ENCODE measurements at places on chromosomes 3 and 15. TPM values are rescaled to one million over a fixed set of nuclear protein-coding genes. Genes with fewer than 3 reads are reported as not detected.
A peak's percentile ranks its signal among the peaks of the same experiment; 100 is the strongest.

CCDC80 gene
- 21.7 TPM for total RNA-seq

PYGO1 gene
- 7.3 TPM for total RNA-seq

AGBL1 gene
- 0.04 TPM for total RNA-seq

NUSAP1 gene
- total RNA-seq = 37.1 TPM

CTXND1 gene
- total RNA-seq = 0.07 TPM

LRRIQ4 gene
- total RNA-seq = not detected

DHFR2 gene
- total RNA-seq = 1.5 TPM

IQGAP1 gene
- total RNA-seq = 14.2 TPM

ZPLD1 gene
- total RNA-seq = 0.18 TPM

KBTBD13 gene
- 3.3 TPM for total RNA-seq

CAMKV gene
- 0.32 TPM for total RNA-seq

CLCN2 gene
- total RNA-seq = 13.1 TPM

STOML1 gene
- 8.8 TPM for total RNA-seq

- H3K4me3 ChIP-seq = no peak overlapping the region
- no peak overlapping the region for H3K27ac ChIP-seq
- H3K27me3 ChIP-seq = no peaks in the 10 kb centered on the region
- H3K4me1 ChIP-seq = peaks cover 4% of the 10 kb centered on the region
- no peak for DNase-seq
Measured at GRCh38 chr3:71503525-71504249, 79.8 kb downstream of the FOXP1 start.

DNA sequence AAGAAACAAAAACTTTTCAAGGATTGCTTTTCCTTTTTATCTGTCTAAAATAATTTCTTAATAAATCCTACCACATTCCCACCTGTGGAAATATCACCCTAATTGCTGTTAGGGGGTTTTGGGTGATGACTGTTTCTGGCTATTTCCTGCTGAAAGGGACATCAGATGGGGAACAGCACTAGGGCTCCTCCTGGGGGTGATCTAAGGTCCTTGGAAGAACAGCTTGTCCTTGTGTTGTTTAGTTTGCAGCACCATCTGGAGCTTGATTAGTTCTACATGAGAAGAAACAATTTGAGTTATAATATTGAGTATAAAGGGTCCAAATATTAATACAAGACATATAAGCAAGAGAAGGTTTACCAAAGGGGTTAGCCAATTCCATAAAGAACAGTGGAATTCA, 18.7 kb downstream of the OR5H15 start:
- H3K27me3 ChIP-seq = no peaks in the 10 kb centered on the region
- peak; percentile 5 for DNase-seq
- H3K36me3 ChIP-seq = no peaks in the 10 kb centered on the region
- no peaks in the 10 kb centered on the region for H3K4me1 ChIP-seq
- no peak overlapping the region for H3K4me3 ChIP-seq

DNA sequence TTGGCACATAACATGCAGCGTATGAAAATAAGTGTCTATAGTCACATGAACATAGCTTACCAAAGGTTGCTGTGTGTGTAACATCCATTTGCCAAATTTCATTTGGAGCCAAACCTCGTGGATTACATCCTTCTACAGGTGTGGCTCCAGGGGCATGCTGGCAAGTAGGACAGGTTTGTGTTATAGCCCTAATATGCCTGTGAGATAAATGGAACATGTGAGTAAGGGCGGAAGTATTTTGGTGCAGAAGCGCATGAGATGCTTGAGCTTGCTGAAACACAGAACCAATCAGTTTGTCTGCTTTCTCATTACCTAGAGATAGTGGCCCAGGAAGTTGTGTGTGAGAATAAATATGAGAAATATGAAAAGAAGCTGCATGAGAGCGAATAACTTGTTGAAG, 21.8 kb upstream of the XCR1 start:
- no peaks in the 10 kb centered on the region for H3K4me1 ChIP-seq
- no peak overlapping the region for H3K27ac ChIP-seq
- H3K4me3 ChIP-seq = no peak overlapping the region

- H3K27ac ChIP-seq = no peak overlapping the region
- no peaks in the 10 kb centered on the region for H3K36me3 ChIP-seq
- peak; percentile 12 for DNase-seq
Measured at GRCh38 chr15:87033056-87033455, 953.4 kb downstream of the AGBL1 start.

- no peaks in the 10 kb centered on the region for H3K36me3 ChIP-seq
- no peak for DNase-seq
- H3K27ac ChIP-seq = no peak overlapping the region
Measured at GRCh38 chr15:96796841-96797240, 466.3 kb downstream of the NR2F2 start.

- no peak overlapping the region for H3K27ac ChIP-seq
- H3K27me3 ChIP-seq = no peaks in the 10 kb centered on the region
- peaks cover 14% of the 10 kb centered on the region for H3K4me1 ChIP-seq
- no peak overlapping the region for H3K4me3 ChIP-seq
Measured at GRCh38 chr15:70492240-70493177, 270.8 kb downstream of the UACA start.

GRCh38 chr3:61564395-61565059, 3.2 kb downstream of the PTPRG start:
- H3K4me1 ChIP-seq = peaks cover 3% of the 10 kb centered on the region
- H3K36me3 ChIP-seq = no peaks in the 10 kb centered on the region
- no peaks in the 10 kb centered on the region for H3K27me3 ChIP-seq
- H3K4me3 ChIP-seq = peak overlapping the region; percentile 90
- no peak overlapping the region for H3K27ac ChIP-seq

DNA sequence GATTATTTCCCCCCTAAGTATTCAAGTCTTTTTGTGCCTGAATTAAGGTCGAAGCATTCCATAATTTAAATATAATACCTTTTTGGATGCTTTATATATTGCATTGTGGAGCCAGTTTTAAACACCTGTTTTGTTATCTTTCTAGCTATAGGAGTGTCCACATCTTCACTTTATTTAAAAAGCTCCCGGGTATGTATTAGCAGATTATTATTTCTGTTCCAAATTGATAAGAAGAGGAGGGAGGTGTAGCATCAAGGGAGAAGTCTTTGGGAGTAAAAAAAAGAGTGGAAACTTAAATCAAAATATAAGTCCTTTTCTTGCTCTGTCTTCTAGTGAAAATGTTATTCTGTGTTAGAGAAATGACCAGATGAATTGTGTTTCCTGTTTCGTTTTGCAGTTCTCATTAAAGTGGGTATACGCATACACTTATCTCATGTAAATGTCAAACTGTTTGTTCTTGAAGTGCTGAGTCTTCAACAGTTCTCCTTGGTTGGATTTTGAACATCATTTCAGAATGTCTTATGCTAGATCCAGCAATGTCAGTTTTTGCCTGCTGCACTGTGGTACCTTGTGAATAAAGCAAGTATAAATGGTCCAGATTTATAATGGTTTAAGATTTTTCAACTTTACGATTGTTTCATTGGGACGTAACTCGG, 105.8 kb downstream of the FNDC3B start:
- no peaks in the 10 kb centered on the region for H3K27me3 ChIP-seq
- no peak for DNase-seq
- no peaks in the 10 kb centered on the region for H3K36me3 ChIP-seq
- H3K27ac ChIP-seq = no peak overlapping the region
- peaks cover 50% of the 10 kb centered on the region for H3K4me1 ChIP-seq
- no peak overlapping the region for H3K4me3 ChIP-seq

- H3K27ac ChIP-seq = no peak overlapping the region
- H3K4me3 ChIP-seq = no peak overlapping the region
- peaks cover 4% of the 10 kb centered on the region for H3K36me3 ChIP-seq
- peak; percentile 89 for DNase-seq
- H3K27me3 ChIP-seq = no peaks in the 10 kb centered on the region
Measured at GRCh38 chr15:77118882-77119321, 48.0 kb upstream of the TSPAN3 start.

- peaks cover 5% of the 10 kb centered on the region for H3K4me1 ChIP-seq
- no peak overlapping the region for H3K4me3 ChIP-seq
- no peaks in the 10 kb centered on the region for H3K36me3 ChIP-seq
- H3K27ac ChIP-seq = no peak overlapping the region
- no peak for DNase-seq
Measured at GRCh38 chr15:78399091-78399490, 38.9 kb upstream of the IREB2 start.

DNA sequence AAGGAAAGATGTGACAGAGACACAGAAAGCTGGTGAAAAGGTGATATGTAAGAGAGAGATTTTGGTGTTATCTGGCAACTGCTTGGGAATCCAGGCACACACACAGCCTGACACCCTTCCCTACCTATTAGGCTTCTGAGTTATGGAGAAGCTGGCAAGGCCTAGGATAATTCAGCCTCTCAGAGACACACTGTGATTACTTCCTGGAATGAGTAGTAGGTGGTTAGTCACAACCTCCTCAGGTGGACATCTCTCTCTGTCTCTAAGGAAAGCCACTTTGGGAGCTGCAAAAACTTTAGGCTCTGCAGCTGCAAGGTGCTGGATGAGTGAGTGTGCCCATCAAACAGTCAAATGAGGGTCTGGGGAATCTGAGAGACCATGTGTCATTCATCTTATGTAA, 201.9 kb downstream of the PDCD6IP start:
- no peaks in the 10 kb centered on the region for H3K4me1 ChIP-seq
- H3K4me3 ChIP-seq = no peak overlapping the region
- no peak for DNase-seq
- no peak overlapping the region for H3K27ac ChIP-seq

GRCh38 chr3:117722856-117723255, 1013.3 kb downstream of the TUSC7 start:
- no peak overlapping the region for H3K27ac ChIP-seq
- H3K27me3 ChIP-seq = peaks cover 3% of the 10 kb centered on the region
- H3K4me1 ChIP-seq = no peaks in the 10 kb centered on the region

DNA sequence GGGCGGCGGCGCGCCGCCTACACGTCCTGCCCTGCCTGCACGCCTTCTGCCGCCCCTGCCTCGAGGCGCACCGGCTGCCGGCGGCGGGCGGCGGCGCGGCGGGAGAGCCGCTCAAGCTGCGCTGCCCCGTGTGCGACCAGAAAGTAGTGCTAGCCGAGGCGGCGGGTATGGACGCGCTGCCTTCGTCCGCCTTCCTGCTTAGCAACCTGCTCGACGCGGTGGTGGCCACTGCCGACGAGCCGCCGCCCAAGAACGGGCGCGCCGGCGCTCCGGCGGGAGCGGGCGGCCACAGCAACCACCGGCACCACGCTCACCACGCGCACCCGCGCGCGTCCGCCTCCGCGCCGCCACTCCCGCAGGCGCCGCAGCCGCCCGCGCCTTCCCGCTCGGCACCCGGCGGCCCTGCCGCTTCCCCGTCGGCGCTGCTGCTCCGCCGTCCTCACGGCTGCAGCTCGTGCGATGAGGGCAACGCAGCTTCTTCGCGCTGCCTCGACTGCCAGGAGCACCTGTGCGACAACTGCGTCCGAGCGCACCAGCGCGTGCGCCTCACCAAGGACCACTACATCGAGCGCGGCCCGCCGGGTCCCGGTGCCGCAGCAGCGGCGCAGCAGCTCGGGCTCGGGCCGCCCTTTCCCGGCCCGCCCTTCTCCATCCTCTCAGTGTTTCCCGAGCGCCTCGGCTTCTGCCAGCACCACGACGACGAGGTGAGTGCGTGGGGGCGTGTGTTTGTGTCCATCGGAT, 602 bp downstream of the TRIM71 start:
- H3K36me3 ChIP-seq = no peaks in the 10 kb centered on the region
- peak overlapping the region; percentile 48 for H3K4me3 ChIP-seq
- no peak overlapping the region for H3K27ac ChIP-seq
- no peaks in the 10 kb centered on the region for H3K27me3 ChIP-seq

- H3K27me3 ChIP-seq = no peaks in the 10 kb centered on the region
- H3K4me1 ChIP-seq = no peaks in the 10 kb centered on the region
- peak; percentile 18 for DNase-seq
- no peak overlapping the region for H3K27ac ChIP-seq
Measured at GRCh38 chr3:79161941-79162340, 605.9 kb downstream of the ROBO1 start.

DNA sequence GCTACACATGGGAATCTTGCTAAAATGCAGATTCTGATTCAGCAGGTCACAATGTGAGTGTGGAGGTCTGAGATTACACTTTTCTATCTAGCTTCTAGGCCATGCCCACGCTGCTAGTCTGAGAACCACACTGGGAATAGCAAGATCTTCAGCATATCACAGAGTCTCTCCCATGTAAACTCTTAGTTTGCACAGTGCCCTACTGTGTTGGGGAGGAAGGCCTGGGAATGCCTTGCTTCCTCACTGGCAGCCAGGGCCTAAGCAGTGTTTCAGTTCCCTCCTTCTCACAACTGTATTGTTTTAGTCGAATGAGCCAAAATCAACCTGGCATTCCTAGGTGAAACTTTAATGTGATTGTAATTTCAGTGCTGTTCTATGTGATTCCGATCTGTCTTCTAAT, 180.0 kb upstream of the EIF1B start:
- no peaks in the 10 kb centered on the region for H3K4me1 ChIP-seq
- no peaks in the 10 kb centered on the region for H3K36me3 ChIP-seq
- no peak for DNase-seq
- no peaks in the 10 kb centered on the region for H3K27me3 ChIP-seq

DNA sequence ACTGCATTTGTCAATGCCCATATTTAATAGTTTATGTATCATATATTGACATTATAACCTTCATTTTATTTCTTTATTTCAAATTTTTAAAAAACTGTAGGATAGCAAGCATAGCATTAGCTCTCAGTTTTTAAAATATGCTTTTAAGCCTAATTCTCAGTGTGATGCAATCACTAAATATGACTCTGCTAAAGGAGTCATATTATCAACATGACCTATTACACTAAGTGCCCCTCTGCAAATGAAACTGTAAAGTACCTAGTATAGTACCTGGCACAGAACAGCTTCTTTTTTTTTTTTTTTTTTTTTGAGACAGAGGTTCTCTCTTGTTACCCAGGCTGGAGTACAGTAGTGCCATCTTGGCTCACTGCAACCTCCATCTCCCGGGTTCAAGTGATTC, 179.4 kb upstream of the CGNL1 start:
- H3K4me3 ChIP-seq = no peak overlapping the region
- H3K27ac ChIP-seq = no peak overlapping the region
- no peaks in the 10 kb centered on the region for H3K27me3 ChIP-seq
- H3K4me1 ChIP-seq = peaks cover 22% of the 10 kb centered on the region
- DNase-seq = no peak

Data from cardiac muscle cell (in vitro differentiated cells and primary cell).